DMS53 (cell line): ENCODE measurements at places on chromosomes 4 and X.

GRCh38 chrX:38803588-38804431 lies 2.6 kb downstream of the MID1IP1 start:
- DNase-seq, result peak; percentile 97

DNA sequence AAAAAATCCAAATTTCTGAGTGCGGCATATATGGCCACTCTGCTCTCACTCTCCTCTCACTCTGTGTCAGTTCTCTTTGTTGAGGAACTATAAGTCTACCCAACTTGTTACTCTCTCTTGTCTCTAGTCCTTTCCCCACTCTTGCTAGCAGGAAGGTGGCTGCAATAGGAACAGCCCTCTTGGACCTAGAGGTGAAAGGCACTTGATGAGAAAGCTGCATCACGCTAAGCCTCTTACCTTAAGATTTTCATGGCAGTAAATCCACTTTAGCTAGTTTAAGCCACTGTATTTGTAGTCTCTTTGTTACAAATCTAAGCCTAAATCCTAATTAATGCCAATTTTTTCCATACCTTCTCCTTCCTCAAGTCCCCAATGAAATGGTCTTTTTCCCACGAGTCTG lies 189.9 kb downstream of the NKX6-1 start:
- DNase-seq, result no peak

DNA sequence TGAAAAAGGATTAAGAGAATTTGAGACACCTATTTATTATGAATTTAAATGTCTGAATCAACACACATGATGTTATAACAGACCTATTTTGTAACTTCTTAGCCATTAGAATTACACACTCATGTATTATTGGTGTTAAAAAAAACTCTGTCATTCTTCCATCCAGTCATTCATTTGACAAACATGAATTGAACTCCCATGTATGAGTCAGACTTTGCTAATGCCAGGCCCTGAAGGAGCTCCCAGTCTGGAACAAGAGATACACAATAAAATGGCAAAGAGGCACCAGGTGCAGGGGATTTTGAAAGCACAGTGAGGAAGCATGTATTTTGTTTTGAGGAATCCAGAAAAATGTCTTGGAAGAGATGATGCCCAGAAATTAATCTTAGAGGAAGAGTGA lies 87.7 kb upstream of the EFHC2 start:
- DNase-seq, result peak; percentile 78

DNA sequence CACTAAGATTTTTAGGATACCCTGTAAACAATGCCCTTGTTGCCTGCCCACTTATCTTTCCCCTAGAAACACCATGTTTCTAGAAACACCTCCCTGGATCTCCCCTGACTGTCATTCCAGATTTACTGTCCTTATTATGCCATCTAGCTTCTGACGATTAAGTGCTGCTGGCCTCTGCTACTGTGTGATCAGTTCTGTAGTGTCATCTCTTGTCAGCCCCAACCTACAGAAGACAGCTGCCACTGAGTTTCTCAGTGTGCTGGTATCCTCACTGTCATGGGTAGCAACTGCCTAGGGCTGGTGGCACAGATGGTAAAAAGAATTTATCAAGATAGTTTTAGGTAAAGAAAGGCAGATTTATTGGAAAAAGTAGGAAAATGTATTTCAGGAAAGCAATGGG lies 68.7 kb upstream of the WWC2 start:
- no peak for DNase-seq

DNA sequence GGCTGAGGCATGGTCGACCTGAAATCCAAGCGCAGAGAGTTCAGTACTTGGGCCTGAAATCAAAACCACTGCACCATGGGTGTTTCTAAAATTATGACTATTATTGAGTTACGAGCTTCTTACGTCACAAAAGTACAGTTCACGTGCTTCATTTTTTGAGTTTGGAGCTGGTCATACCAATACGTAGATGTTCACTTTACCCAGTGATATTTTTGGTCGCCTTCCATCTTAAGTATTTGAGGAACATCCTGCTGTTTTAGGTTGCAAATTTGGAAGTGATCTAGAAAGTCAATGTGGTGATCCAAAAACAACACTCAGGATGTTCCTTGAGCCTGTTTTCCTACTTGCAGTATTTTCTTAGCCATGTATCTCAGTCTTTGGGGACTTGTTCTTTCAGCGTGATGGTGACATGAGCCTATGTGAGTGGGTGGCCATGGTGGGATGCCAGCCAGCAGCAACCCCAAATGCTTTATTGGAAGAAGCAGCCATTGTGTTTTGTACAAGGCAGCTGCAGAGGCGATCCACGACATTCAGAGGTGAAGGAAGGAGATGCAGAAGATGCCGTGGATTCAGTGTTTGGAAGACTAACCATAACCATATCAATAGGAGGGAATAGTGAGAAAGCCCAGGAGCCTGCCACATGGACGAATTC lies 28.7 kb downstream of the LDB2 start:
- DNase-seq, result no peak

- DNase-seq, result no peak
These were observed 49.6 kb downstream of the LNX1 start for GRCh38 chr4:53541577-53542206.

DNA sequence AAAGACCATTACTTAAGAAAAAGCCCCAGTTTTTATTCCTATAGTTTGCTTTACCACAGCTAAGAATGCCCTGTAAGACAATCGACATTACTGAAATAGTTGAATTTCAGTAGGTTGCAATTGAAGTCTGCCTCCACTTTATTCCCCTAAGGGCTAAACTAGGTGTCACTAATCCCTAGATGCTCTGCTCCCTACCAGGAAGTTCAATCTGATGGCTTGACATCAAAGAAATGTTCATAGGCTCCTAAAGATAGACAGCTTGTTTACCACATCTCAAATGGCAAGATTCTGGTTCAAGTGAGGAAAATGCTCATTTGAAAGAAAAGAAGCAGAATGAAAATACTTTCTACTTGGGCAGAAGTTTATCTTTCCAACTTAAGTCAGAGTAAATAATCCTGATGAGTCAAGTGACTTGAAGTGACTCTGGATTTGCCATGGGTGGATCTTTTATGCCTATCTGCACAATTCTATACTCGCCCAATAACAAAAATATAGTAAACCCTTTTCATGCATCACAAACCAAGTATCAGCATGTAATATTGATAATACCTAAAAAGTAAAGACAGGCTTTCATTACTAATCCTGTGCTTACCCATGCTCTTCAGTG lies 117.2 kb downstream of the SH3RF1 start:
- peak; percentile 57 for DNase-seq

GRCh38 chr4:148831945-148832344 lies 389.7 kb upstream of the NR3C2 start:
- DNase-seq, result peak; percentile 73

GRCh38 chrX:100615005-100615404 lies 21.6 kb downstream of the TSPAN6 start:
- peak; percentile 61 for DNase-seq

DNA sequence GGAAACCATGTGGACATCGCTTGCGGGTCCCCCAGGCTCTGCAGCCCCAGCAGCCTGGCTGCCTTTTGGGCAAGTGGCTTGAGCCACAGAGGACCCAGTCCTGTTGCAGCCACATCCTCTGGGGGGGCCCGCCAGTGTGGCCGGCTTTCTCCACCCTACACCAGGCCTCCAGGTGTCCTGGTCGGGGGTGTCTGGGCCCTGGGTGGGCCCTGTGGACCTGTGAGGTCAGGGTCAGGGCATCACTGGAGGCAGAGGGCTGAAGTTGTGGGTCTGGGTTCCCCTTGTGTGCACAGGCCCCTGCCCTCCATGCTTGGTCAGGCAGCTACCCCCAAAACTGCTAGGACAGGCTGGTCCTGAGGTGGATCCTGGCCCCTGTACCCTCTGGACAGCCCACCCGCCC lies 3.3 kb upstream of the MSANTD1 start:
- no peak for DNase-seq

DNA sequence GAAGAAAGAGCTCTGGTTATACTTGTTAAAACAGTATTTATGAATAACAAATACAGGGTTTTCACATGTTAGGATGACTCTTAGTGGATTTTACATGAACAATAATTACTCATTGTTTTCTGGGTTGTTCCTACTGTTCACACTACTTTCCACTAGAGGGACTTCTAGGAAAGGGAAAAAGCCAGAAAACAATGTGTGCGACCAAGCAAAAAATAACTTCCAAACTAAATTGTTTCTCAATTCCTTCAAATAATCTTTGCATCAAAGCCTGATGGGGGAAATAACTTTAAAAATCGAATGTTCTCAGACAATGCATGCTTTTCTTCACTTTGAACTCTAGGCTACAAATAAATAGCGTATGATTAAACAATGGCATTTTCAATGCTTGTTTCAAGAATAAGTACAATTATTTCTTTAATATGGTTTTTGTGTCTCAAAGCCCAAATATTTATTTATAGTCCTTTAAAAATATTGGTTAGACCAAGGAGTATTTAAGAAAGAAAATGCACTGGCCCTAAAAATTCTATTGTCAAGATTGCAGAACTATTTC lies 72.1 kb upstream of the ETNPPL start:
- peak; percentile 64 for DNase-seq

- peak; percentile 6 for DNase-seq
These were observed 3.4 kb upstream of the ATP11C start for GRCh38 chrX:139936259-139936658.

- DNase-seq, result peak; percentile 41
These were observed 89.1 kb downstream of the RAPGEF2 start for GRCh38 chr4:159191989-159192388.

GRCh38 chrX:75156531-75156945 lies 455 bp upstream of the ABCB7 start:
- peak; percentile 38 for DNase-seq

- peak; percentile 5 for DNase-seq
These were observed 30.7 kb downstream of the SEPTIN11 start for GRCh38 chr4:76980261-76980660.

DNA sequence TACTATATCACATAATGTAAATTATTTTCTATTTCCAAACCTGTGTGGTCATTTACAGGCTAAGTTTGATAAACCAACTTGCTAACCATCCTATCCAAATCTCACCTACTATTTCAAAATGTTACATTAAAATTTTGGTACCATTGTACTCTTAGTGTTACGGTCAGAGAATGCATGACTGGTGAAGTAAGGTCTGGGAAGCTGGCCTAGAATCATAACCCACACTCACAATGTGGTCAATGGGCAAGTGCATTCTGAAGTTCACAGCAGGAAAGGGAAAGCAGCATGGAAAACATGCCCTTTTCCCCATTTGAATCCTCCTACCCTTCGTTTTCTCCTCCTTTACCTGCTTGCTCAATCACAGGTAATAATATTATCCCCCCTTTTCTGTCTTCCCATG lies 54.4 kb downstream of the PPP3CA start:
- DNase-seq, result no peak

DNA sequence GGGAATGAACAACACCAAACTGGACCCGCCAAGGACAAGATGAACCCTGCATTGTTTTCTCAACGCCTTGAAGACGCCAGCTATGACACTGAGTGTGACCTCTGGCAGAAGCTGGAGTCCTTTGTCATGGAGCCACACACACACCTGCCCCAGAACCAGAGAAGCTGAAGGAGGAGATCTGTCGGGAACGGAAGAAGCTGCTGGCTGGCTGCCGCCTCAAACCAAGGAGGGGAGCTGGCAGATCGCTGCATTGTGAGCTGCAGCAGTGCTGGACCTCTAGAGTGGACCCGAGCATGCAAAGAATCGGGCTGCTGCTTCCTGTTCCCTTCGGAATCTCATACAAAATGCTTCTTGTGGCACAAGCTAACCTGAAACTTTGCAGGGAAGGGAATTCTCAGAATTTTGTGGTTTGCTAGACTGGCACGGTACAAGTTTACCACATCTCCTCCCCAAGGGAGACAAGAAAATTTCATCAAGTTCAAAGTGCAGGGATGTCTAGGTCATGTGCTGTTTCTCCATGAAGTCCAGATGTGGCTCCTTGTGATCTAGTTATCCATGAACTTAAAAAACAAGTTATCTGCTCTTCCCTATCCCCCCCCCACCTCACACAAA lies 23.4 kb upstream of the GLRB start:
- no peak for DNase-seq

DNA sequence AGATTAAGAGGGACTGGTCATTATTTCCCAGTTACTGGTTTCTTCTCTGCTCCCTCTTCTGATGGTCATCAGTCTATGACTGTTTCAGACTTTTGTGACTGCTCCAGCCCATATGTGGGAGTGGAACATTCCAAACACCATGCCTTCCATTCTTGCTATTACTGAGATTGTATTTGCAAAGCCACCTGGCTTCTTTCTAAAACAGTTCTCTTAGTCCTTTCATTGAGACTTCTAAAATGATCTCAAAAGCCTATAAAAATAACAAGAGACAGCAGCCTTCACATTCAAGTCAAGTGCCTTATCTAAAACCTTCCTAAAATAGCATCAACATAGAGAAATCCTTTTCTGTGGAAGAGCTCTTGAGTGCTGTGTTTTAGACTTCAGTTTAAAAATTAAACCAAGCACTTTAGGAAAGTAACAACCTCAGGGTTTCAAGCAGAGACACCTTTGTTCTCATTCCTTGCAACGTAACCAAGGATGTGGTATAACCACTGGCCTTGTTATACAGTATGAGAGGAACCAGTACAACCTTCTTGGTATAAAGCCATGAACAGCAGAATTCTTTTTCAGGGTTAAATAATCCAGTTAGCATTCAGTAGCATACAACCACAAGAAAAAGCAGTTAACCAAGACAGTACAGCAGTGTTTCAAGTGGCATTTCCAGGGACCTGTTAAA lies 97.1 kb downstream of the NFKB1 start:
- no peak for DNase-seq

- no peak for DNase-seq
These were observed 127.9 kb downstream of the IL13RA2 start for GRCh38 chrX:114889481-114889880.

DNA sequence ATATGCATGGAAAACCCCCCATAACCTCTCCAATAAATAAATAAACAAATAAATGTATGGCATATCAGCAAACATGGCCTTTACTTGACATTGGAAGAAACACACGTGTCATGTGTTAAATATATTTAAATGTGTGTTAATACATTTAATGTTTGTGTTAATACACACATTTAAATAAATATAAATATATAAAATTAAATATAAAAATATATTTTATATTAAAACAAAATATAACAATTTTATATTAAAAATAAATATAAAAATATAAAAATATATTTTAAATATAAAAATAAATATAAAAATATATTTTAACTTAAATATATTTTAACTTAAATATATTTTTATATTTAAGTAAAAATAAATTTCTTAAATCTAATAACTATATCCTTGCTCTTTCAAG lies 187.6 kb upstream of the CXXC4 start:
- no peak for DNase-seq

- no peak for DNase-seq
These were observed 102.5 kb upstream of the ANXA10 start for GRCh38 chr4:167989815-167990214.

GRCh38 chr4:133565379-133565778 lies 416.3 kb downstream of the PCDH10 start:
- DNase-seq, result peak; percentile 40

DNA sequence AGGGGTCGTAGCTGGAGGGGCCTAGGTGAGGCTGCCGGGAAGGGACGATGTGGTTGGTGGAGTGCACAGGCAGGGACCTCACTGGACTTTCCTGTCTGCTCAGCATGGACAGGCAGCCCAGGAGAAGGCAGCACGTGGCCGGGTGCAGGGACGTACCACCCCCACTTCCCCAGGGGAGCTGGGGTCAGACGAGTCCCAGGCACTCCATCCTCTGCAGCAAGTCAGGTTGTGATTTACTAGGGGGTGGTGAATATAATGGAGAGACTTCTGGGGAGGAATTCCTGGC lies 1.5 kb upstream of the CTBP1 start:
- no peak for DNase-seq
